CD4-positive, alpha-beta T cell treated with Interleukin-1 beta for 1 hour (primary cell): ENCODE measurements at places on chromosomes 13 and 19.

DNA sequence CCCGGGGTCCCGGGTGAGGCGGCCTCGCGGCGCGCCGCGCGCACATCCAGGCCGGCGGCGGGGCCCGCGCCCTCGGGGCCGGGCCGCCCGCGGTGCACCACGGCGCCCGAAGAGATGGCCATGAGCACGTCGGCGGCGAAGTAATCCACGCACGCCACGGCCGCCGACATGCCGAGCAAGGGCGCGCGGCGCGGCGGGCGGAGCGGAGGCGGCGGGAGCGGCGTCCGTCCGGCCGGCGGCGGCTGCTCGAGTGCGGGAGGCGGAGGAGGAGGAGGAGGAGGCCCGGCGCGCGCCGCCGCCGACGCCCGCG is at the start of gene KLF16:
Gene KLF16 (minus strand): TSS at position 252 of the 310 bp plus-strand sequence. CDS start 82 bp downstream, at position 170.
- no peak for DNase-seq

DNA sequence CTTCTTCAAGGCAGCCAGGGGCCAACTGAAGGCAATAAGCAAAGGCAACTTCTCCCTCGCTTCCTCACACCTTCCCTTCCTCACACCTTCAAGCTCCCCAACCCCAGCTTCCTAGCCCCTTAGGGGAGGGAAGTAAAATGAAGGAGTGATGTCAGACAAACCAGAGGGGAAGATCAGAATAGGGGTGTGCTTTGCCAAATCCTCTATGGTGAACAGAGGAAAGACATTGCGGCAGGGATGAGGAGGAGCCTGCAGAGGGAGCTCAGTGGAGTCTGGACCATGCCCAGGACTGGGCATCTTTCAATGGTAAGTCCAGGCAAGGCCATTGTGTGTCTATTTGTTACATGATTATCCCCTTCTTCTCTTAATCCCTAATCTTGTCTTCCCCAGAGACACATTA is 164.0 kb downstream of the TSHZ3 start:
- no peak for DNase-seq

DNA sequence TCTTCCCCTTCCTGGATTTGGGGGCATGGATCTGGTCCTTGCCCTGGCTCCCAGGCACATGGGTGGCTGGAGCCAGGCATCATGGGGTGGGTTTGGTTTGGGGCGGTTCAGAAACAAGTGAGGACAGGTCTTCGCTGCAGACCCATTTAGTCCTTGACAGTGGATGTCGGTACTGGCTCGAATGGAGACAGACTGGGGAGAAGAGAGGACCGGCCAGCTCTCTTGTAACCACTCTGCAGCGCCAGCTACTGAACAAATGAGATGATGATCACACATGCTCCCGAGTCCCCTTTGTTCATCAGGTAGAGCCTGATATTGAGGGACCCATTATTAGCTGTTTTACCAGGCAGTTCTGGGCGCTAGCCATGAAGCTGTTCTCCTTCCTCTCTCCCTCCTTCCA is 64.5 kb downstream of the CHST8 start:
- no peak for DNase-seq

GRCh38 chr13:42485272-42485671 is 88.7 kb upstream of the TNFSF11 start:
- no peak for DNase-seq

DNA sequence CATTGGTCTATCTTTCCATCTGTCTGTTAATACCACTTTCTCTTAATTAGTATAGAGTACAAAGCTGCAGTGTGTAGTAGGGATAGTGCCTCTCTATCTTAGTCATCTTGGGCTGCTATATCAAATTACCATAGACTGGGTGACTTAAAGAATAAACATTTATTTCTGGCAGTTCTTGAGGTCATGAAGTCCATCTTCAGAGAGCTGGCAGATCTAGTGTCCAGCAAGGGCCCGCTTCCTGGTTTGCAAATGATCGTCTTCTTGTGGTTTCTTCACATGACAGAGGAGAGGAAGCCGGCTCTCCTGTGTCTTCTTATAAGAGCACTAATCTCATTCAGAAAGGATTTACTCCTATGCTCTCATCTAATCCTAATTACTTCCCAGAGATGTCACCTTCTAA is 6.1 kb downstream of the ZNF700 start:
- no peak for DNase-seq

DNA sequence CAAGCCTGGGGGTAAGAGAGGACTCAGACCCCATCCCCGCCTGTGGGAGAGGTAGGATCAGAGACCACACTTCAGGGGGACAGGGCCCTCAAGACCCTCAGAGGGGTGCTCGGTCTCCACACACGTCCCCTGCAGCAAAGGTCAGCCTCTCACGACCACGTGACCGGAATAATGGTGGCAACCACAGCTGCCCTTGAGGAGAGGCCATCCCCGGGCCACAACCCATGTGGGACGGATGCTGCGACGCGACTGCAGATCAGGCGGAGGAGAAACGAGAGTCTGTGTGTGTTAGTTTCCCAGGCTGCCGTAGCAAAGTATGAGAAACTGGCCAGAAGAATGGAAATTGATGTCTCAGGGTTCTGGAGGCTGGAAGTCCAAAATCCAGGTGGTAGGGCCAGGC is 8.9 kb downstream of the MED25 start:
- DNase-seq: no peak

DNA sequence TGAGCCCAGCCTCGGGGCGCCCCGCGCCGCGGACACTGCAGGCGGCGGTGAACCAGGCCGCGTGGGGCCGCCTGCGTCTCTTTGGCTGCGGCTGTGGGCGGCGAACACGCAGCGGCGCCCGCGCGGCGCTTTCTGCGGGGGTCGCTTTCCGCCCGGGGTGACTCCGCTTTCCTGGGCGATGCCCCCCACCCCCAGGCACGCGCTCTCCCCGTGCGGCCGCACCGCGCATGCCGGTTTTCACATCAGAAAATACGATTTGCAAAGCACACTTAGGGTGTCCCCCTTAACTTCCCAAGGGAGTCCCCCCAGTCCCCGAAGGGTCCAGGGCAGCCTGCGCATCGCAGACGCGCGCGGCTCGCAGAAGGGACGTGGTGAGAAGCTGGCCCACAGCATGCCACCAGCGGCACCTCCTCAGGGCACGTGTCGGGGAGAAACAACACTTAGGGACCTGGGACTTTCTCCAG is 5.3 kb downstream of the F7 start:
- DNase-seq: no peak

DNA sequence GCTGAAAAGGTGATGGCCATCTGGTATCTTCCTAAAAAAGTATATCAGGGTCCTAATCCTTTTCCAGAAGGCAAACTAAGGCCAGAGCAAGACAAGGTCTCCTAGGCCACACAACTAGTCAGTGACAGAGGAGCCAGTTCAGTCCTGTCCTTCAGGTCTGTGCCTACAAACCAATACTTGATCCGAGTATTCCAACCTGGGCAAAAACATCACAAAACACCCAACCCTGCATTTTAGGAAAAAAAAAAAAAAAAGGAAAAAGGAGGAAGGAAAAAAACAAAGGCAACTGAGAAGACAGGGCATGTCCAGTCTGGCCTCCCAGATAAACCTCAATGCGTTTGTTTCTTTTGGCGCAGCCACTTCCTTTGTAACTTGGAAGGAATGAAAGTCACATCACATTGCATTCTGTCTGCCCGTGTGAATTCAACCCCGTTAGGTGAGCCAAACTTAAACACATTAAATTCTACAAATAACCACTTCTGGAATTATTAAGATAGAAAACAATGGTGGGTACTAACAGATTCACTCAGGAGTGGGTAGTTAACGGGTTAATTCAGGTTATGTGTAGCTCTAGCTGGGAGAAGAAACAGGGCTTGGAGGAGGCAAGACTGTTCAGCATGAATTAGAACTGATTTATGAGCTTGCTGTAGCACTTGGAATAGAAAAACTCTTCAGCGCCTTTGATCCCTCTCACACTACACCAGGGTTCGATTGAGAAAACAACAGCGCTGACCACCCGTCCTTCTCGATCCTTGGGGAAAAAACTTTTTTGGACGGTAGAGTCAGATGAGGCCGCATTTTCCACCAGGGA is 43.0 kb upstream of the HNRNPA1L2 start:
- no peak for DNase-seq

GRCh38 chr13:107020393-107020792 is 452.5 kb upstream of the ARGLU1 start:
- DNase-seq: no peak

- no peak for DNase-seq
Observed at GRCh38 chr19:39915101-39915847, 19.2 kb downstream of the FCGBP start.

DNA sequence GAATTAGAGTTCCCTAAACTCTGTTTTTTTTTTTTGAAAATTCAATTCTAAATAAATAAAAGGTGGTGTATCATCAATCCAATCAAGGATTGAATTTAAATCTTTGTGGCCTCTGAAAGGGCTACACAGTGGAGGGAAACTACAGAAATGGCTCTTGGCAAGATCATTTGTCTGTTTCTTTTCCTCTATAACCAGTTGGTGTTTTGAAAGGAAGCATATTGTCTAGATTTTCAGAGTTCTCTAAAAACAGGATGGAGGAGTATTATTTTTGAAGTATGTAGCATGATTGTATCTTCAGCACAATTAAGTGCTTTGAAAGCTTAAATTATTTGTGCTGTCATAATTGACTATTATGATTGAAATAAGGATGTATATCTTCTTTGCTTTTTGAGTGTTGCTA is 29.8 kb downstream of the WASF3 start:
- DNase-seq: no peak
